ENCODE measurements at places on chromosomes 12 and 14.

DNA sequence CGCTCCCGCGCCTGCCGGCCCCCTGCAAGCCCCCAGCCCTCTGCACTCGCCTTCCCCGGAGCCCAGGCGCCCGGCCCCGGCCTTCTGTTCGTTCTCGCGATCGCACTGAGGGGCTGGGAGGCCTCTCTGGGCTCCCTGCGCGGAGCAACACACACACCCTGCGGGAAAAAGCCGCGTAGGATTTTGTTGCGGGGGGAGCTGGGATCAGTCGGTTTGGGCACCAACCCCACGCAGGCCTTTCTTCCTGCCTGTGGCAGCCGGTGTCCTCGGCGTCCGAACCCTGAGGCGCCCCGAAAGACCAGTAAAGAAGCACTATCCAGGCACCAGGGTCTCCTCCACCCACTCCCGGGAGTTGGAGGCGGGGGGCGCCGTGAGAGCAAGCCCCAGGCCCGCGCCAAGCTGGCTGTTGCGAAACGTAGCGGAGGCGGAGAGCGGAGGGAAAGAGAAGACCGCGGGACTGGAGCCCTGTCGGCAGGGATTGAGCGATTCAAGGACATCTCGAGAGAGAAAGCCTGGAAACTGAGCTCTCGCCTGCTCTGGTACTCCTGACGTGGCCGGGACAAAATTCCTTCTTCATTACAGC, 1.9 kb upstream of the HOXC5 start:
- no peak for DNase-seq

GRCh38 chr12:5523396-5524115, 91.6 kb downstream of the NTF3 start:
- DNase-seq = no peak

DNA sequence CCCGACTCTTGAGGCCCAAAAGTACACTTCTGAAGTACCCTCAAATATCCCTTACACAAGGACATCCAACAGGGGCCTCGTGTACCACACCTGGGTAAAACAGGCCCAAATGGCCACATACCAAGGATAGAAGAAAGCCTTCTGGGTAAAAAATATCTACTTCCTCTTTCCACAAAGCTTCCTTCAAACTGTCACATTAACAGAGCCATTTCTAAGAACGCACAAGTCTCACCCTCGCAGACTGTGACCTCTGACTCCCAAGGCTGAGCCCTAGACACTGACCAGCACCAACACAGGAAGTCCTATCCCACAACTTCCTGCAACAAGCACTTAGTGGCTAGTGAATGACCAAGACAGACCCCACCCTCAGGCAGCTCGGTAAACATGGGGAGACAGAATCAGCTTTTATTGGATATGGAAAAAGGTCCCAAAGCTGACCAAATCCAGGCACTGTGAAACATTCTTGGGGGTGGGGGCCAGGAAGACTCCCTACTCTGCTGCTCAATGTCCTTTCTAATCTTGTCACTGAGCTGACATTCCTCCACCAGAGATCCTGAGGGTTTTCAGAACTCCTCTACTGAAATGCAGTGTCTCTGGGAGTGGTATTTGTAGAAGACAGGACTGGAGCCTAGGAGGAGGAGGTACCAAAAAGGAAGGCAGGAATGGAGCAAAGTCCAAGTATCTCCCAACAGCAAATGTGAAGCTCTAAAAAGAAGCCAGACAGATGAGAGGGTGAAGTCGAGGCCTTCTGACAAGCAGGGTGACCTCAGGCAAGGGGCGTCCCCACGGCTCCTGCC, 15.9 kb downstream of the KCTD10 start:
- no peak for DNase-seq

GRCh38 chr12:30764251-30764650, 9.5 kb upstream of the CAPRIN2 start:
- no peak for DNase-seq

GRCh38 chr12:132686825-132687210, 324 bp downstream of the POLE start:
- no peak for DNase-seq

GRCh38 chr12:100995771-100996170, 201.2 kb downstream of the ANO4 start:
- no peak for DNase-seq

GRCh38 chr14:60175255-60175902, 10.2 kb upstream of the DHRS7 start:
- no peak for DNase-seq

- DNase-seq = no peak
Observed at GRCh38 chr12:27285403-27285802, 41.3 kb downstream of the STK38L start.

DNA sequence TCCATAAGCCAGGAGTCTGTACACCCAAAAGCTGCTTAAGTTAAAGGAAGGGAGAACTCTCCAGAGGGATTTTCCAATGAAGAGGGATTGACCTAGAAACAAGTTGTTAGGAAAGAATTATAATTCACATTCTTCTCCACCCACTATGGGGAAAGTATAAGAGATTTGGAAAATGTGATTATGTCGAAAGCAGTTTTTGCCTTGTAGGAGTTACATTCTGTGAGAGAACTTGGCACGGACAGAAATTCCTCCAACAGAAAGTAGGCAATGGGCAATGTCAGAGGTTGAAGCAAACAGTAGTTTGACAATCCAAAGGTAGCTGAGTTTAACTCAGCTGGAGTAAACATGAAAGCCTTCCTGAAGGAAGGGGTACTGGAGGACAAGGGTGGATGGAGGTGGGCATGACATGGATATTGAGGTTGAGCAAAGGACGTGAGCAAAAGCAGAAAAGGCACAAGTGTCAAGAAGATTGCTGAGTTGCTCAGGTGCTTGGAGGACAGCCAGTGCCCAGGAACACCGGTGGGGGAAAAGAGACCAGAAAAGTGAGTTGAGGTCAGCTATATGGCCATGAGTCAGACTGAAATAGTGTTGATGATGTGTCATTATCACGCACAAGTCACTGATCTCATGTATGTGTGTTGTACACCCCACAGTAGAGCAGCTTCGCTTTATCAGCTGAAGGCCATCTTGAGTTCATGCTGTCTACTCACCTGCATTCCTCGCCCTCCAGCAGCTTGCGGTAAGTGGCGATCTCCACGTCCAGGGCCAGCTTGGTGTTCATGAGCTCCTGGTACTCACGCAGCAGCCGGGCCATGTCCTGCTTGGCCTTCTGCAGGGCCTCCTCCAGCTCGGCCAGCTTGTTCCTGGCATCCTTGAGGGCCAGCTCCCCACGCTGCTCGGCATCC, 4.0 kb downstream of the KRT5 start:
- DNase-seq = no peak

DNA sequence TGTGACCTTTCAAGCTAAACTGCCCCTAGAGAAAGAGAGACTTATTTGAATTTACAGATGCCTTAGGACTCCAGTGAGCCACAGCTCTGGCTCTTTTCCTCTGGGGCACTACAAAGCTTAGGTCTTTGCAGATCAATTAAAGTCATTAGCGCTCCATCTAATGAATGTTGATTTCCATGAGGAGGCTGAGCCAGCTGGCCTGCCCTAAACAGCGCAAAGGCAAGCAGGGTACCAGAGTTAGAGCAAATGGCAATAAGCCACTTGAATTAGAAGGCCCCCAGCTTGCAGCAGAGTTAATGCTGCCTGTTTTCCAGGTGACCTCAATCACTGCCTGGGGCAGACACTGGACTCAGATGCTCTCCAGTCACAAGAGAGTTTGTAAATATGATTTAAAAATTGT, 695.3 kb downstream of the DIO2 start:
- no peak for DNase-seq

DNA sequence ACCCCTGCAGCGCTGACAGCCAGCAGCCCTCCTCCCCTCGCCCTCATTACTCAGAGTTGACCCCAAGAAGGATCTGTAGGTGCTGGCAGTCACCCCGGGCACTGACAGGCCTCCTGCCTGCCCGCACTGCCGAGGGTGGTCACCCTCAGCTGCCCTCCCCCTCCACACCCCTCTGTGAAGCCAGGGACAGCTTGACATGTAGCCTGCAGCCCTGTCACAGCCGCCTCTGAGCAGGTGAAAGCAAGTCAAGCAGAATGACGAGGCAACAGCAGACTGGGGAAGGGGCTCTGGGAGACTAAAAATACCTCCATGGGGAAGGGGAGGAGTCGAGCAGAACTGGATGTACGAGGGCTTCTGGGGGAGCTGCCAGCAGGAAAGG, 178.1 kb downstream of the DPF3 start:
- DNase-seq = peak; percentile 33

DNA sequence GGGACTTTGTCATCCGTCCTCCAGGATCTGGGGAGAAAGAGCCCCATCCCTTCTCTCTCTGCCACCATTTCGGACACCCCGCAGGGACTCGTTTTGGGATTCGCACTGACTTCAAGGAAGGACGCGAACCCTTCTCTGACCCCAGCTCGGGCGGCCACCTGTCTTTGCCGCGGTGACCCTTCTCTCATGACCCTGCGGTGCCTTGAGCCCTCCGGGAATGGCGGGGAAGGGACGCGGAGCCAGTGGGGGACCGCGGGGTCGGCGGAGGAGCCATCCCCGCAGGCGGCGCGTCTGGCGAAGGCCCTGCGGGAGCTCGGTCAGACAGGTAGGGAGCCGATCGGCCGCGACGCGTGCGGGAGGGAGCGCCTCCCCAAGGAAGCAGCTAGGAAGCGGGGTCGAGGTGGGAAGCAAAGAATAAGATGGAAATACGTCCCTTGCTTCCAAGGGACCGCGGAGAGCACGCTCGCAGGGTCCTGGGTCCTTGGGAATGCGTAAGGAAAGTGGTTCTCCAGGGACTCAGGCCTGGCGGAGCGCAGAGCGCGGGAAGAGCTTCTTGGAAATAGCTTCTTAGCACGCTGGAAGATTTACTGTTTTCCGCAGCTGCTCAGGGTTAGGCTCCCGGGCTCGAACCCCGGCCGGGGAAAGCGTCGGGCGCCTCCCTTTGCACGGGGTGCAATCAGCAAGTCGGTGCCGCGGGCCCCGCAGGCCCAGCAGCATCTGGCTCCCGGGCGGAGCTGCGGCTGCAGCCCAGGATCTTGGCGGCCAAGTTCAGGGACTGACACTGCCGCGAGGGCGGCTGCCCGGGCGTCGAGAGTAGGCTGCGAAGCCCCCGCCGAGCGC, 457 bp downstream of the SOCS2 start:
- DNase-seq = peak; percentile 39

- DNase-seq = peak; percentile 55
Observed at GRCh38 chr14:23302290-23303225, at the start of gene PPP1R3E. Gene PPP1R3E (minus strand): TSS chr14:23302859. CDS start chr14:23302576, 283 bp downstream.

GRCh38 chr14:66772146-66772545, 264.2 kb downstream of the GPHN start:
- DNase-seq = no peak

GRCh38 chr12:131375972-131376345, 334.9 kb upstream of the SFSWAP start:
- DNase-seq = no peak

DNA sequence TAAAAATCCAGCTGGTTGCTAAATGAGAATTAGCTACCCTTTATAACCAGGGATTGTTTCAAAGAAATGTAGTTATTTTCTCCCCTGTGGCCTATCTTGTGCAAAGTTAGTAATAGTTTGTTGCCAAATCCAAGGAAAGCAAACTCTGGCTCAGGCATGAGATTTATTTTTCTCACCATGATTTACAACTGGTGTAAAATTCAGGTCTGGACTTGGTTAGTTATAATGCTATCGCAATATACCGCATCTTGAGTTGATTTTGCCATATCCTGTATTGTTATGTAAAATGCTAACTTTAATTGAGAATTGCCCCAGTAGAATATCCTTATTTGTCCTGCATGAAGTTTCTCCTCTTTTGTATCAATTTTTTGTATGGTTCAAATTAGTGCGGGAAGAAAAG, 135.5 kb downstream of the CRADD start:
- DNase-seq = no peak

DNA sequence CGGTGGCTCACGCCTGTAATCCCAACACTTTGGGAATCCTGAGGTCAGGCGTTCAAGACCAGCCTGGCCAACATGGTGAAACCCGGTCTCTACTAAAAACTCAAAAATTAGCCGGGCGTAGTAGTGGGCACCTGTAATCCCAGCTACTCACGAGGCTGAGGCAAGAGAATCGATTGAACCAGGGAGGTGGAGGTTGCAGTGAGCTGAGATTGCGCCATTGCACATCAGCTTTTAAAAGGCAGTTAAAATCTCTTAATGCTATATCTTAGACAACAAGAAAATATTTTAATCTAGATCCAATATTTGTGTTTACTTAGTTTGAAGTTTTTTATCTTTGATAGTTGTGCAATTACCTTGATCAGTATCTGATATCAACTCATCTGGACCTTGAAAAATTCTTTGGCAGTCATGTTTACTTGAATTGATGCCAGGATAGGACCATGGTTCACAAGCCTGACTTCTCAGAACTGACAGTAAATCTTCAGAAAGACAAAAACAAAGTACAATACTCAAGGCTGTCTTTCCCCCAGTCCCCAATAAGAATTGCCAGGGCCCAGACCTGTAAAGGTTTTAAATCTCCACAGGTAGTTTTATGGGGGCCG, 135.0 kb upstream of the AEBP2 start:
- no peak for DNase-seq

DNA sequence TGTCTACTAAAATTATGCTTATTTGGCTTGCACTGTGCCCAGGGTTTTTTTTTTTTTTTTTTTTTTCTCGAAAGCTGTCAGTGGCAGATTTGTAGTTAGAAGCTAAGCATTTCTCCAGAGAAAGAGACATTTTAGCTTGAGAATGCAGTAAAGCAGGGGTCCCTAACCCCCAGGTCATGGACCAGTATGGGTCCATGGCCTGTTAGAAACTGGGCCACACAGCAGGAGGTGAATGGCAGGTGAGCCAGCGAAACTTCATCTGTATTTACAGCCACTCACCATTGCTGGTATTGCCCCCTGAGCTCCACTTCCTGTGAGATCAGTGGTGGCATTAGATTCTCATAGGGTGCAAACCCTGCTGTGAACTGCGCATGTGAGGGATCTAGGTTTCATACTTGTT, 73.7 kb downstream of the TMTC2 start:
- no peak for DNase-seq
